ENCODE measurements at places on chromosomes 1 and 21.
A peak's percentile ranks its signal among the peaks of the same experiment; 100 is the strongest.

DNA sequence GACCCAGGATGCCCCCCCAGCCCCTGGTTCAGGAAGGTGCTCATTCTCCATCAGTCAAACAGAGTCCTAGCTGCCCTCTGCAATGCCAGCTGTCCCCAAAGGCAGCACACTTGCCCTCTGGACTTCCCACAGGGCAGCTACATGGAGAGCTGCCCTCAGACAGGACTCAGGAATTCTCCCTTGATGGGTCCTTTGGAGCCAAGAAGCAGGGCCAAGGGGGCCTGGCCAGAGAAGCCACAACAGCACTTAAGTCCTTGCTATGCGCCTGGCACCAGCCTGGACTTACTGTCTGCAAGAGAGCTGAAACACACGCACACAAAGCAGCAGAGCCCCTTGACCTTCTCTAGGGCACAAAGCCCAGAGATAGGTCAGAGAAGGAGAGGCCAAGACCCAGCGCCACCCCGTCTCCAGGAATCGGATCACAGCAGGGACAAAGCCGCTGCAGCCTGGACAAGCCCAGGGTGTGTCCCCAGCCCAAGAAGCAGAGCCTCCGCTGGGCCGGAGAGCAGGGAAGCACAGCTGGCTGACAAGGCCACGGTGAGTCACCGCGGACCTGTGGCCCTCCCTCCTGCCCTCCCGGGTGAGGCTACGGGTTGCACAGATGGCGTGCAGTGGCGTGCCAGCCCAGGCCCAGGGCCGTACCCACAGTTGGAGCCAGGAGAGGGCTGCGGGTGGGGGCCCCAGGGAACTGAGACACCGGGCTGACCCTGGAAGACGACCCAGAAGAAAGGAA, 1.7 kb downstream of the WNT9A start:
- DNase-seq: peak; percentile 45

- no peak for DNase-seq
Observed at GRCh38 chr1:245461681-245462080, 306.9 kb downstream of the KIF26B start.

DNA sequence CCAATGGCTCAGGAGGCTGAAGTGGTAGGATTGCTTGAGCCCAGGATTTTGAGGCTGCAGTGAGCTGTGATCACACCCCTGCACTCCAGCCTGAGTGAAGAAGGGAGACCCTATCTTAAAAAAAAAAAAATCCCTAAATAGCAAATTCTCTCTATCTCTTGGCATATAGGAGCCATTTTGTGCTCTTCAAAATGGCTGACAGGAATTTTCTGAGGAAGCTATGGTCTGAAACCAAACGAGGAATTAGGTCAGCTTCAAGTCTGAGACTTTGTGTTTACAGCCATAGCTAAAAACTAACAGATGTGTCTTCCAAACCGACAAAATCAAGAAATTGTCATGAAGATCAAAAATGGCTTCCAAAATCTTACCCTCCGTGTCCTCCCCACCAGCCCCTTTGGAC, 10.6 kb downstream of the CD247 start:
- no peak for DNase-seq

- no peak for DNase-seq
Observed at GRCh38 chr1:81323862-81324261, 476.9 kb upstream of the ADGRL2 start.

- DNase-seq: no peak
Observed at GRCh38 chr1:61973100-61973837, 221.4 kb upstream of the L1TD1 start.

GRCh38 chr1:232891071-232891470, 59.3 kb upstream of the NTPCR start:
- DNase-seq: no peak

- no peak for DNase-seq
Observed at GRCh38 chr1:112506306-112506705, 2.5 kb upstream of the WNT2B start.

GRCh38 chr1:162279136-162279498, 97.5 kb downstream of the SPATA46 start:
- DNase-seq: no peak

GRCh38 chr21:35942211-35943144, 117.8 kb downstream of the SETD4 start:
- no peak for DNase-seq

DNA sequence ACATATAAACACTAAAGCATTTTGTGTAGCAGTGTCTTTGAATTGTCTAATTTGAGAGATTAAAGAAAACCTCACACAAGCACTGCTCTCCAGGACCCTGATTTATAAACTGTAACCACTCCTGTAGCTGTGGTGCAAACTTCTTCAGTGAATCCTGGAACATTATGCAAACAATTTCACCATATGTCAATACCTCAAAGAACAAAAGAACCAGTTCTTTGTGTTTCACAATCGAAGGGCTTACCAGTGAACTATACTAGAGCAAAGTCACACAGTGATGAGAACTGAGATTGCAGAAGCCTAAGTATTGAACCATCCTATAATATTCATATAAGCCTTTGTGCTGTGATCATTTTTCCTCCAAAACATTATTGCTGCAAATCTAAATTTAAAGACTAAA, 21.5 kb downstream of the DPH5 start:
- DNase-seq: no peak

GRCh38 chr1:34176830-34177603, at the start of gene C1orf94:
C1orf94 (plus strand) TSS chr1:34176907; CDS start chr1:34177790, 883 bp downstream.
- DNase-seq: no peak

DNA sequence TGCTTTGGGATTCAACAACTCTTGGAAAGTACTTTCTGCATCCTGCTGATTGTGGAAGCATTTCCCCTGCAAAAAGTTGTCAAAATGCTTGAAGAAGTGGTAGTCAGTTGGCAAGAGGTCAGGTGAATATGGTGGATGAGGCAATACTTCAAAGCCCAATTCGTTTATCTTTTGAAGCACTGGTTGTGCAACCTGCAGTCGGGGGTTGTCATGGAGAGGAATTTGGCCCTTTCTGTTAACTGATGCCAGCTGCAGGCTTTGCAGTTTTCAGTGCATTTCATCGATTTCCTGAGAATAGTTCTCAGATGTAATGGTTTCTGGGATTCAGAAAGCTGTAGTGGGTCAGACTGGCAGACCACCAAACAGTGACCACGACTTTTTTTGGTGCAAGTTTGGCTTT, 47.6 kb upstream of the GJA5 start:
- DNase-seq: no peak

DNA sequence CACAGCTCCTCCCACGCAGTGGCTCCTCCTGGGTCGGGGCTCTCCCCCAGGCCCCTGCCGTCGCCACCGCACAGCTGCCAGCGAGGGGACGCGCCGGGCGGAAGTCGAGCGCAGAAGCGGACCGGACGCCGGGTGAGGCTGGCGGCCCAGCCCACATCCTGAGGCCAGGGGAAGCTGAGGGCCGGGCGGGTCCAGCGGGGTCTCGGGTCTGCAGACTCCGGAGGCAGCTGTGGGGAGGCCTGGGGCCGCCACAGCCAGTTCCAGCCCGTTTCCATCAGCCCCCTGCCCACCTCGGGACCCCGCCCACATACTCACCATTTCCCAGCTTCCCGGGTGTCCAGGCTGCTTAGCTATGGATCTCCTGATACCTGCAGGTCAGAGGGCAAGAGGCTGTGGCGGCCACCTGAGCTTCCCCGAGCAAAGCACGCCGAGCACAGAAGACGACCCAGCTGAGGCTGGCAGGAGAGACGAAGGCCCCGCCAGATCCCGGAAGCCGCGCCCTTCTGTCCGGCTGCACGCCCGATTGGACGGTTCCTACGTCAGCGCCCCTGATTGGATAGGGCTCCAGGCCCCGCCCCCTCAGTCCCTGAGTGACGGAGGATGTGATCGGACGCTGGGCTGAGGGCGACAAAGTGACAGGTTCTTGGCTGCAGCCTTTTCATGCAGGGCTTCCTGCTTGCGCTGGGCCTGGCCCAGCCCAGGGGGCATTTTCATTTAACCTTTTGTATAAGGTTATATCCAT, 38.7 kb upstream of the ZNF124 start:
- peak; percentile 88 for DNase-seq

DNA sequence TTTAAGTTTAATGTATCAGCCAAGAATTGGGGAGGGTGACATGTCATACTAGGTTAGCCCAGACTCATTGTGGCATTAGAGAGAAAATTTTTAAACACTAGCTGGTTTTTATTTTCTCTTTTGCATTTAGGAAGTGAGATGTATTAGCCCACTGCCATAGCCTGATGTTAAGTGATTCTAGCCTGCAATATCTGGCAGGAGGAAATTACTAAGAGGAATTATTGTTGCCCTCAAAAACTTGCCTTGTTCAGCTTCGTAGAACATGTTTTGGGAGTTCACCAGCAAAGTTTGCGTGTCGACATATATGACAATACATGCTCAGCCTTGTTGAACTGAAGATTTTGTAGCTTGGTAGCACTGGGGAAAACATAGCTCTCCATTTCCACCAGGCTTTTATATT, 12.5 kb downstream of the ADAM30 start:
- DNase-seq: no peak

DNA sequence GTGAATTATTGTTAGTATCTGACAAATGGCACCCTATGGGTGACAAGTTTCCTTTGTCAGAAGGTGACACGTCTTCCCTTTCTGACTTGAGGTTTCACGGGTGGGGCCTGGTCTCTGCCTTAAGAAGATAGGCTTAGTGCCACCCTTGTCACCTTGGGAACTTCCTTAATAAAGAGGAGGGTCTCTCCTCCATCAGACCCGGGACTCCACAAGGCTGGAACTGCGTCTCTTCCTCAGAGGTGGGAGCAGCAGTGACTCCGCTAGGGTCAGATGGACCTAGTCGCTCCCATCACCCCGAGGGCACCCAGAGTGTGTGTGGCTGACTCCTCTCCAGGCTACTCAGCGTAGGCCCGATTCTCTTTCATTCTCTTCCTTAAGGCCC, 774 bp upstream of the WDTC1 start:
- no peak for DNase-seq

DNA sequence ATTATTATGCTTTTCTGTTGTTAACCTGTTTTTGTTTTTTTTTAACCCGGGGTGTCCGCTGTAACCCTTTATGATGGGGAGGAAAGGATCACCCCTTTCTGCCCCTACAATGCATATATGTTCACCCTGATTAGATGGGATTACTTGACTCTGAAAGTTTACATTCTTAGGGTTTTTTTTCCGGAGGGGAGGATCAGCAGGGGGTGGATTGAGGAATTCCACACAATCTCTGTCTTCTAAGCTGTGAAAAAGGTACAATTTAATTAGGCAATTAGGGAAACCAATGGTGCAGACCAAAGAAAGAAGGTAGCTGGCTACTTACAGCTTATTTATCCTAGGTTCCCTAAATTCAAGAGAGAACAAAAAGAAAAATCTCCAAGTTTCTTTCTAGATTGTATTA, 58.3 kb downstream of the EDEM3 start:
- DNase-seq: no peak

DNA sequence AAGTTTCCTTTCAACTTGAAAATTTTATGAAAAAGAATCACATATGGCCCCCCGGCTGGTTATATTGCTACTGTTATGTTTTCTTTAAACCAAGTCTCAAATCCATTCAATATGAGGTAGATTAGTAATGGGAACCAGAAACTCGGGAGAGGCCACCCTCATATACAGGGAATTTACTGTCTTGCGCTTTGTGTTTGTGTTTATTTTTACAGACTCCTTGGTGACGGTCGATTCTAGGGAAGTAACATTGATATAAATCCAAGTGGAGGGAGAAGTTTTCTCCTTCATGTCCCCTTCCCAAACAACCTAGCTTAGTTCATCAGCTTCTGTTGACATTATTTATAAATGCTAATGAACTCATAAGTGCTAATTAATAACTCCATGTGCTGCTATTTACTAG, 163.5 kb upstream of the LMO4 start:
- DNase-seq: no peak

- DNase-seq: no peak
Observed at GRCh38 chr21:45131537-45131999, 57.2 kb downstream of the ADARB1 start.

- no peak for DNase-seq
Observed at GRCh38 chr1:35851132-35851869, 31.7 kb upstream of the AGO1 start.

- no peak for DNase-seq
Observed at GRCh38 chr1:8031176-8031785, 5.2 kb upstream of the ERRFI1 start.

GRCh38 chr1:20381961-20382360, 91.3 kb downstream of the VWA5B1 start:
- DNase-seq: no peak

DNA sequence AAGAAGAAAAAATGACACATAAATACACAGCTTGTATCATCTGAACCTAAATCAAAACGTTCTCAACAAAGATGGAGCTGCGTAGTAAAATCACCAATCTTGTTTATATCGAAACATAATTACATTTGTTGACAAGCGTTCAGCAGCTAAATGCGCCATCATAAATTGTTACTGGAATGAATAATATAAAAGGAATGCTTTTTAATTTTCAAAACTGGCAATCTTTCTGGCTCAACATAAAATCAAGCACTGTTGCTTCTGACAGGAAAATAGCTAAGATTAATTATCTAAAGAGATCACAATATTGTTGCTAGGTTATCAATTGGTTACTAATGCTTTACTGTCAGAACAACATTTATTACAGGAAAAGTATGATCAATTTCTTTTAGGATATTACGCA, 181.5 kb downstream of the GPATCH2 start:
- no peak for DNase-seq

DNA sequence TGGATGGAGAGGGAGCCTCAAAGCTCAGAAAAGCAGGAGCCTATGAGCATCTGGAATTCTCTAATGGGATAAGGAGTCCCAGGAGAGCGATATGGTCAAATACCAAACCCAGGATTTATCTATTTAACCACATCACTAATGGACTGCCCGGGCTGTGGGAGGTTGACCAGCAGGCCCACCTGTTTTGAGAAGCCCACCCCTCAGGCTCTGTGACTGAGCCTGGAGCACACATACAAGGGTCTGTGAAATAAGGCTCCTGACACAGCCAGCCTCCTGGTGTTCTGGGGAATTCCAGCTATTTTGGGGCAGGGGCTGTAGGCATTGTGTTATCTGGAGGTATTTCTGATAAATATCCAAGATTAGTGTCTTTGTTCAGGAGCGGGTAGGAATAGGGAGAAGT, 132.0 kb upstream of the C1orf21 start:
- no peak for DNase-seq

DNA sequence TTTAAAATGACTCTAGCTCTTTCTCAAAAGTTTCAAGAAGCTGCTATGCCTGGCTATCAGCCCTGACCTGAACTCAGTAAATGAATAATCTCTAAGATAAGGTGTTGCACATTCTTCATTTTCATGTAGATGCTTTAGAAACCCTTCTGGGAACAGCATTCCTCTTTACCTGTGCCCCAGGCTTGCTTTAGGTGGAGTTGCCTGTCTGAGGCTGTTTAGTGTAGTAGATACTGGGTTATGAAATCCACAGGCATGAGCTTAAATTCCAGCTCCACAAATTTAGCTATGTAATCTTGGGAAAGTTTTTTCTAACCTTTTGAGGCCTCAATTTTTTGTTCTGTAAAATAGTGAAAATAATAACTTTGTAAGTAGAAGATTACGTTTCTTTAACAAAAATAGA, 41.6 kb downstream of the ATP6V1G3 start:
- no peak for DNase-seq

All from NCI-H510A (cell line).